Suprapubic skin (tissue), 4 donors: ENCODE measurements at places on chromosomes 2 and 18.

DNA sequence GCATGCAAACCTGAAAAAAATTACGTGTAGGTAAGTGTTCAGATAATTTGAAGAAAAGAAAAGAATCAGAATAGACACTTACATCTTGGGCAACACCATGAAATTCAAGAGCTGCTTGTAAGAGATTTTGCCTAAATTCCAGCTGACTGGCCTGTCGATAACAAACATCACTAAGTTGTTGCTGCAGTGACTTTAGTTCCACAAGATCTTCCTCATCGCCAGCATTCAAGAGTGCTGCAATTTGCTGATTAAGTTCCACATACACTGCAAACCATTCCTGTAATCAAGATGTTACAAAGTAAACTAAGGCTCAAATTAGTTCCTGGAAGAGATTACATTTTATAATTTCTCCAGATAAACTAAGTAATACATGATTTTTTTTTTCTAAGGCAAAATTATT lies 74.3 kb upstream of the CCDC141 start:
- DNase-seq: no peak

GRCh38 chr2:22002066-22002465 lies 878.3 kb downstream of the TDRD15 start:
- DNase-seq: no peak

DNA sequence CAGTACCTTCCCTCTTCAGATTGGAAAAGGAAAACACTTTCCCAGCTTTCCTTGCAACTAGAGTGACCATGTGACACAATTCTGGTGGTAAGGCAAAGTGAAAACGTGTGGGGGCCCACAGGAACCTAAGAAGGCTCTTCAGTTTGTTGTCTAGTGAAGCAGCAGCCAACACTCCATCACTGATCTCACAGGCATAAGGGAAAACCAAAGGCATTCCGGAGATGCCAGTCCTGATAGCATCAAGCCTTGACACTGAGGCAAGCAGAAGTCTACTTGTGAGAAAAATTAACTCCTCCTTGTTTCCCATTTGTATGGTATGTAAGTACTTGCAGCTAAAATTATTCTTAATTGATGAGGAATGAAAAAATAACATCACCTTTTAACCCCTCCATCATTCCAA lies 88.3 kb downstream of the ETAA1 start:
- DNase-seq: no peak

DNA sequence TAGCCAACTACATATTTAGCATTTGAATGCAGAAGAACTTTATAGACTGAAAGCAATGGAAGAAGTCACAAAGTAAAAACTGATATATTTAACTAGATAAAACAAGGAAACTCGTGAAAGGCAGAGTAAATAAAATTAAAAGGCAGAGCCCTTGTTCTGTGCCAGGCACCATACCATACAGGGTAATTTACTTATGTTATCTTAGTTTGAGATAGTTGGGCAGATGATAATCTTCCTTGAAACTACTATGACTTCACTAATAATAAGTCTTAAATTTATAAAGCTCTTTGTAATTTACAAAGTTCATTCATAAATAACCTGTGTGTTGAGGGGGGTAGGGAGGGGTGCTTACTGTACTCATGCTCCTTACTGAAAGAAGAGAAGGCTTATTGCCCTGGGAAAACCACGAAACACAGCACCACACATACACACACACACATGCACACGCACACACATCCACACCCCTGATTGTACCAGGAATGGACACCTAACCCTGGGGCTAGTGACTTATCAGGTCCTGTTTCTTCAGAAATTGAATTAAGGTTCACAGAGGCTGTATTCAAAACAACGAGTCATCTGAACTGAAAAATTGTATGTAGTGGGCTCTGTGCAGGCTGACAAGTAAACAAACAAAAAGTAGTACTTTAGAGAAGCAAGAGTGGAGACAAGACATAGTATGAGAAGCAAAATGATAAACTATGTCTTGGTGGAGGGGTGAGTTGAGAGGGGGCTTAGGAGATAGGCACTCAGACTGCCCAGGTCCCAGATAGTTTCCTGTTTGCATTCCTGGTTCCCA lies 38.1 kb downstream of the AGFG1 start:
- DNase-seq: no peak

- no peak for DNase-seq
Measured at GRCh38 chr2:166628478-166629136, 134.6 kb upstream of the SCN7A start.
